Activated CD4-positive, alpha-beta T cell treated with anti-CD3 and anti-CD28 coated beads for 1 hour (primary cell): ENCODE measurements at places on chromosomes 3 and 15.

- no peak for DNase-seq
Measured at GRCh38 chr3:66527246-66527645, 26.4 kb upstream of the LRIG1 start.

GRCh38 chr3:30970183-30970582 lies 75.7 kb upstream of the GADL1 start:
- no peak for DNase-seq

DNA sequence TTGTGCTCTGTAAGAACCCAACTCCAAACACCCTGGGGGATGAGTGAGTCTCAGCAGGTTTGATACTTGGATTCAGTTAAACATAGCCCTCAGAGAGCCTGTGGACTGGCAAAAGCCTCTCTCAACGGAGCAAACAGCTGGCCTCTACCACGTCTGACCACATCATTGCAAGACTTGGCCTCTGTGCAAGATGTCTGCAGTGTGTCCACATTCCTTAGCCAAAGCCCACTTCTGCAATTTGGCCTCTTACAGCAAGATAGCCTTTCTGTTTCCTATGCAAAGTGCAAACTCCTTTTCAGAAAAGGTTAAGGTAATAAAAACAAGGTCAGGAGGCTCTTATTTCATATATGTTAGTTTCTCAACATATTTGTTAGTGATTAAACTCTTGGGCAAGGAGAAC lies 27.9 kb downstream of the FBN1 start:
- no peak for DNase-seq

- no peak for DNase-seq
Measured at GRCh38 chr3:109553591-109554371, 216.4 kb upstream of the DPPA4 start.

DNA sequence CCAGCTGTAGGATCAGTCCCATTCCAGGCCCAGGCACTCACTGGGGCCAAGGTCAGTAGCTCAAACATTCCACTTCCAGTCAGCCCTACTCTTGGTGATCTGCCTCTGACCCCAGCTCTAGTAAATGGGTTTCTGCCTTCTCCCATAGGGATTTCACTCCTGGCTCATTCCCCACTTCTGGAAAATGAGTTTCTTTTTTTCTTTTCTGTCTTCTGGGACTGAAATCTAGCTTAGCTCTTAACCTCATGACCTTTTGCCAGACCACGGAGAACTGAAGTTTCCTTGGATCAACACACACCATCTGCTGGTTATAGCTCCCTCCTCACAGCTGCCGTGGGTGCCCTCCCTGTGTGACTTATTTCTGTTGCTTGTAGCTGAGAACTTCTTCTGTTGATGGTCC lies 21.3 kb downstream of the MME start:
- DNase-seq: no peak

DNA sequence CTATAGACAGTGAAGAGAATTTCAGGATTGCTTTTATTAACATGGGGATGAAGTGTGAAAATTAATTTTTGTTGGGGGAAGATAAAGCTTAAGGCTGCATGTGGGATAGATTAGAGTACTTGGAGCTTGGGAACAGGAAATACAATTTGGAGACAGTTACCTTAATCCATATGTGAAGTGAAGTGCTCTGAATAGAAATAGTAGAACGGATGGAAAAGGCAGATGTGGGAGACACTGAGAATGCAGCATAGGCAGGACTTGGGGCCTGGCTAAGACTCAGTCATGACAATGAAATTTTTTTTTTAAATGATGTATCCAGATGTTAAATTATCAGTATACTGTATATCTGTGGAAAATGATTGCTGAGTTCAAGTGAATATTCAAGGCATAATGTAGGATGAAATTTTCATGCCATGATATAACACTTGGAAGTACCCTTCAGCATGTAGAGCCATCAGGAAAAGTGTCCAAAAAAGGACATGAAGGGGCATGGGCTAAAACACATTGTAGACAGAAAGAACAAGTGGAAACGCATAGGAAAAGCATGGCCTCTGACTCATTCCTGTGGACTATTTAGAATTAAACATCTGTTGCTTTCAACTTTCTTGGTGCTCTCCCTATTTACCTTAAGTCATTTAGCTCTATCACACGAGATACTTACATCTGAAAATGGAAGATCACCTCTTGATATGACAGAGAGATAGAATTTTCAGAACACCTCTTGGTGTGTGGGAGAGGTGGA lies 134.8 kb downstream of the RBMS3 start:
- DNase-seq: no peak

- DNase-seq: no peak
Measured at GRCh38 chr3:195808741-195809290, 2.9 kb downstream of the MUC4 start.

DNA sequence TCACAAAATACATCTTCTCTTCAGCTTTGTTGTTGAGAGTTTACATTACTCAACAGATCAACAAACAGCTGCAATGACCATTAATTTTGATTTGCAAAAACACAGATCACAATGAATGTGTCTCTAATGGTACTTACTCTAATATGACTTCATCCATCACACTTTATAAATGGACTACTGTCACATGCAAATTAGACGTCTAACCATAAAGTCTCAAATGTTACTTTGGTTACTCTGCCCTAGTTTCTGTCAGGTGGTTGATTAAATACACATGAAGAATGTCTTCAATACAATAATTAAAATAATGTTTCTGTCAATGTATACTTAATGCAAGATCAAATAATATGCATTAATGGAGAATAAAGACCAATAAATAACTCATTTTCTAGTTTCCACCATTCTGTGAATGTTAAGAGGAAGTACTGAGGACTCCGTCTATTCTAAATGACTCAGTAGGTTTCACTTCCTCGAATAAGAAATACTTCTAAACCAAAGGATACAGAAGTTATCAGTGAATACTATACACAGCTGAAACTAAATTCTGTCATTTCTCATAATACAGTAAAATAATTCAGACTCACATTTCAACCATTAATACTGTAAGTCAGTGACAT lies 145.8 kb downstream of the CBLB start:
- DNase-seq: no peak

- no peak for DNase-seq
Measured at GRCh38 chr3:186180151-186180550, 71.3 kb upstream of the ETV5 start.

DNA sequence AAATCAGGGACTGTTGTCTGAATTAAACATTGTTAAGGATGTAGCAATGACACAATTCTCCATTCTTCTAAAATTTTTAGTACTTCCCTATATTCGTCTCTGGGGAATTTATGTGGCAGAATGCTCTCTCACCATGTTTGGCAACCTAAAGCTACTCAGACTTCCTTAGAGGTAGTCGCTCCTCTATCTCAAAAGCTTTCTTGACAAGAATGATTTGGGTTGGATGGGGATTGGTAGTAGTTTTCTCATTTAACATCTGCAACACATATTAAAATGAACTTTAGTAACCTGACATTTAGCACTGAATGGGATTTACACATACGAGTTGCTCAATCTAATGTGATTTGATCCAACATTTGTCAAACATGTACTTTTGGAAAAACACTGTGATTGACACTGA lies 233.3 kb downstream of the RBMS3 start:
- DNase-seq: no peak

DNA sequence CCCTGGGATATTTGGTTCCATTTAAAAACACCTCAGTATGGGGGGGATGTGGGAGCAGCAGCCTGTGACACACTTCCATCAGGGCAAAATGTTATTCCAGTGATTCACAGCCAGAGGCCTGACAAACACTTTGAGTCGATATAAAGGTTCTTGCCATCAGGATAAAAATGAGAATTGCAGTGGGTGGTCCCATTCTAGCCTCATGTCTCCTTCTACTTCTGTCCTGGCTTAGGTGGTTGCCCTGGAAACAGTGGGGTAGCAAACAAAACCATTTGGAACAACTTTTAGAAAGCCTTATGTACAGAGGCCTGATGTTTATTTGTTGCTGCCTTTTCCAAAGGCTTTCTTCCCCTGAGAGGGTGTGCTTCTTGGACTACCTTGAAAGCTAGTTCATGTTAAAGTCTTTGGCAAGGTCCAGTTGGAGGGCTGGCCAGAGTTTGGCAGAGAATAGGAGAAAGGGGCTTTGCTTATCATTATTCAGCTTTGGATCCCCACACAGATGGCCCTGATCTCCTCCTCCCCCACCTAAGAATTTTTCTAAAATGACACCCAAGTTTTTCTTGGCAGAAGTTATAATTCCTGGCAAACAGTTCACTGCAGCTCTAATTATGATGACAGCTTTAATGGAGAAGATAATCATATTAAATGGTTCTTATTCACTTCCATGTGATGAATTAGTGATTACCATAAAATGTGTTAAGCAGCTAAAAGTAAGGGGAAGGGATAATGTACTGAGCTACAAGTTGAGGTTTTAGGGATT lies 84.2 kb upstream of the ZNF280D start:
- no peak for DNase-seq

DNA sequence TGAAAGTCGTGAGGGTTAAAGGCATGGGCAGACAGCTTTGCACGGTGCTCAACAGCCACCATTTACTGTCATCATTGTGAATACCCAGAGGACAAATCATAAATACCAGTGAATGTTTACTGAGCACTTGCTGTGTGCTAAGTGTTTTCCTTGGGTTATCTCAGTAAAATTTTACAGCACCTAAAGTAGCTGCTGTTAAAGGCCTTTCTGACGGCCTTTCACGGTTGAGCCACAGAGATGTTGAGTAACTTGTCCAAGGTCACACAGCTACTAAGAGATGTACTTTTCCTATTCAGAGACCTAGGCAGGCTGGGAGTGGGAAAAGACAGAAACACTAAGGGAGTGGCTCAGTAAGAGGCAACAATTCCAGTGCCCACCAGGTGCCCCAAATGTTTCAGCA lies 393 bp upstream of the CPNE9 start:
- DNase-seq: no peak

GRCh38 chr3:173930251-173930650 lies 532.7 kb downstream of the NLGN1 start:
- no peak for DNase-seq

DNA sequence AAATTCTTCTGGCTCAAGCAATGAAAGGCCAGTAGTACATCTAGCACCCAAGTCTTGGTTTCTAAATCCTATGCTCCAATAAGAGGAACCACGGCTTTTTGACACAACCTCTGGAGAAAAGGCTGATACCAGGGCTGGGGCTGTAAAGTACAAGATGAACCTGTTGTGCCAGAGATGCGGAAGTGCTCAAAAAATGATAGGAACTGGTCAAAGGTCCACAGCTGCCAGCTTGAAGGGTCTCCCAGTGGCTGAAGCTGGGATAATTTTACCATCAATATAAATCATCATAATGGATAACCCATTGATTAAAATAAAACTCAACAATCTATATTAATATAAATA lies 558 bp upstream of the NCEH1 start:
- no peak for DNase-seq

DNA sequence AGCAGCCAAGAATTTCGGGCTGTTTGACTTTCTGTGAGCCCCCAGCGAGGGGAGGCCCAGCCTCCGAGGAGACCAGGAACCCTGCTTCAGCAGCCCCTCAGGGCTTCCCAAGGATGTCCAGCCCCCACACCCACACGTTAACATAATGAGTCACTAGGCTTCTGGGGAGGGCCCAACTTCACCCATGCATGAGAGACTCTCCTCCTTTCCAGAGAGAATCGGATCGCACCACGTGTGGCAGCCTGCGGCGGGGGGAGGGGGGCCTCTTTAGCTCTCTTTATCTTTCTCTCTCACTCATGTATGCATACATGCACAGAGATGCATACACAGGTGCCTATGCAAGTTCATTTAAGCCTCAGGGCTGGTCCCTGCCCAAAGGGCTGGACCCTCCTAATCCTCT lies 3.1 kb upstream of the AP2M1 start:
- DNase-seq: no peak
